ENCODE measurements at places on chromosomes 5 and 9.
A peak's percentile ranks its signal among the peaks of the same experiment; 100 is the strongest.

DNA sequence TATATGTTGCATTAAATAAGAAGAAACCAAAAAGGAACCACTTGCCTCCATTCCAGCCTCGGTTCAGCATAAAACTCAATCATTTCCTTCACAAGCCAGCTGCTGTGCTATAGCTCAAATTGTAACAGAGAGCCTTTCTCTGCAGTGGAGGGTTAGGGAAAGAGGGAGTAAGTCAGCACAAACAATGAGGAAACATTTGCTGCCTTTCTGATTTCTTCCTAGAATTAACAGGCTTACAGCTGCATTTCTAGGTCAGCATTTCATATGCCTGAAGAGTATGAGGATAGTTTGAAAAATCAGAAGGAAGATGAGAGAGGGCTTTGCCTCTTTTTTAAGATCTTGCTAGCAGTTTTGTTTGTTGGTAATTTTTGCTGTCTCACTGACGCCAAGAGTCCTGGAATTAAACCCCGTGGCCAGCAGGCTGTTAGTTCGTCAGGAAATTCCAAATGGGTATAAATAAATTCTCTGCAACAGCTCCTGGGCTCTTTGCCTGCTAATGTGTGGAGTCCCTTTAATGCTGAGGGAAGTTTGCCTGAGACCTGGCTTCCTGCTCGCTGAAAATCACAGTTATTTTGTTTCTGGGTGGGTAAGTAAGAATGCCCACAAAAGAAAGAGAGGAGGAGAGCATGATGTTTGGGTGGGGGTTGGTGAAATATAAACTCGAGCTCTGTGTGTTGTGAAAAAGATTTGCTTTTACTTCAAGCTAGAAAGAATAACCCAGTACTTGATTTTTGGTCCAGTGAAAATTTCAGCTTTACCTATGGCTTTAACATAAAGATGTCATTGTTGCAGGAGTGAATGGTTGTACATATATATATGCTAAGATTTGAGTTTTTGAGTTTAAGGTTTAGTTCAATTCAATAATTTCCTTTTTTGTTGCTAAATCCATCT is 148.1 kb upstream of the DMRT1 start:
- DNase-seq: no peak

DNA sequence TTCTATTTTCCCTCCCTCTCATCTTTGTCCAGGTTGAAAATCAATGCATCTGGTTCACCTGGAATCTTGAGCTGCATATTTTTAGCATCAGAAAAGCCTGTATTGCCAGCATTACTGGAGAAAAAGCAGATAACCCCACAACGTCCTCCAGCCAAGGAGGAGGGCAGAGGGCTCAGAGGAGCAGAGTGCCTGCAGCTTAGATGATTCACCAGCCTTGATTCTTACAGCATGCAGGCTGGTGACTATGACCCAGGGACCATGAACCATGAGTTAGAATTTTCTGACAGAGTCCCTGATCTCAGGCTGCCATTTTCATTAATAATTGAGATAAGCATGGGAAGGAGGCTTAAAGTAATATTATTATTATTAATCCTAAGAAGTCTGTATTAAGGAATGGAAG is 278.2 kb downstream of the BRINP1 start:
- no peak for DNase-seq

- no peak for DNase-seq
Observed at GRCh38 chr5:169595172-169595820, 11.7 kb downstream of the SPDL1 start.

- DNase-seq: no peak
Observed at GRCh38 chr5:173785400-173785799, 102.7 kb upstream of the CPEB4 start.

DNA sequence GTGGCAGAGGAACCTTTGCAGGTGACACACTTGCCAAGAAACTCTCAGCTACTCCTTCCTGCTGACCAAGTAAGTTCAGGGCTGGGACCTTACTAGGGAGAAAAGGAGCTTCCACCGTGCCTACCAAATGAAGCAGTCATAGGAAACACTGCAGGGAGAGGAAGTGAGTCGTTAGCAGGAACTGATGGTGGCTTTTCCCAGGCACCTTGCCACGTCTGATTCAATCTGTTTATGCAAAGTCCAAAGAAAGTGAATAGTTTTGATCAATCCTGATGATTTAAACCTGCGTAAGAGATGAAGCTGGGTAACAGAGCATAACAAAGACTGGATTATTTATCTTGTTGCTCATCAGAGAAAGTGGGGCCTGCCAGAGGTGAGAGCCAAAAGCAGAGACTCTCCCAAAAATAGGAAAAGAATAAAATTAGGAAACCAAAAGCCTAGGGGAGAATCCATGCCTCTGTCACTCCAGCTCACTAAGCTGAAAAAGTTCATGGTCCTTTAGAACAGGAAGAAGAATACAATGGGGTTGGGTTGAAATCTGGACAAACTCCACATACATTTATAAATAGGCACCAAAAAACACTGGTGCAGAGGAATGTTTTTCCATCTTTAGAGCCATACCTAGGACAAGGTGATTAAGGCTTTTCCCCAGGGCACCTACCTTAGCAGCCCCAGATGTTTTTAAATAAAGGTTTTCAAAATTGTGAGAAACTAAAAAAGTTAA is 9.3 kb upstream of the PFDN1 start:
- no peak for DNase-seq

DNA sequence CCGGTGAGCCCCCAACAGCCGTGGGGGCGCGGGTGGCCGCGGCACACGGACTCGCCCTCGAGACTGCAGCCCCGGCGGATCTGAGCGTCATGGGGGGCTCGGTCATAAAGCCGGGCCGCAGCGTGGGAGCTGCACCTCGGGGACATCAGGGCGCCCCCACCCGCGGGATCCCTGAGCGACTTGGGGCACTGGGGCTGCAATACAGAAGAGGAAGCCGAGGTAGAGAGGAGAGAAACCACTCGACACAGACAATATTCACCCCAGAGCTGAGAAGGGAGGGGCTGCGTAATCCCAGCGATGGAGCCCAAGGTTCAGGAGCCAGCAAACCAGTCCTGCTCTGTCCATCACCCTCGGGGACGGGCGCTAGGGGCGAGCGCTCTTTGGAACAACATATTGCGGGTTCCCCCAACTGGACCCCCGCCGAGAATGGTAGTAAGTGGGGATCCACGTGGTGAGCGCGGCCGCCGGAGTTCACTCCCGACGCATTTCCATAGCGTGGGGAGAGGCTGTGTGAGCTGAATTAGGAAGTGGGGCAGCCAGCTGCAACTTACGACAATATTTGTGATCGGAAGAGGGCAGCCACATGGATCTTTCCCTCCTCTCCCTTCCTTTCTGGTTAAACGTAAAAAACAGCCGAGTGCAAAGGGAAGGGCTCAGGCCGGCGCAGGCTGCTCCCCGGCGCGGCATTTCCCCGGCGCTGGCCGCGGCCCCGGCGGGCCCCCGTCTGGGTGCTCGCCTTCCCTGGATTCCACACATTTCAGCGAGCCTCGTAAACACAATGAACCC is 9.9 kb downstream of the PTCH1 start:
- peak; percentile 49 for DNase-seq

DNA sequence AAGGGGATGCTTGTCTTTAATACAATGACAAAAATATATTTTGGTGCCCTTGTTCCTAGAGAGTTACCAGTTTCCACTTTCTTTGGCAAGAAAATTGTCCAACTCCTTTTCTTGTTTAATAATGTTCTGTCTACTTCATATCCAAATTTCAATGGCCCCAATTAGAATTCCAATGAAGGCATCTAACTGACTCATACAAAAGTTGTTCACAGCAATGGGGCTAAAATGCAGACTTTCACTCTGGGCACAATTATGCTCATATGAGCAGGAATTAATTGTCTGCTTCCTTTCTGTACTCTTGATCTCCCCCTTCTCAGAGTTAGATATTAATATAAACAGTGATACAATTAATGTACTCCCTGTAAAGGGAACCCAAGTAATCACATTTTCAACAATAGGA is 42.1 kb upstream of the ZNF622 start:
- no peak for DNase-seq

GRCh38 chr5:146827901-146828300 is 50.7 kb downstream of the PPP2R2B start:
- DNase-seq: no peak

DNA sequence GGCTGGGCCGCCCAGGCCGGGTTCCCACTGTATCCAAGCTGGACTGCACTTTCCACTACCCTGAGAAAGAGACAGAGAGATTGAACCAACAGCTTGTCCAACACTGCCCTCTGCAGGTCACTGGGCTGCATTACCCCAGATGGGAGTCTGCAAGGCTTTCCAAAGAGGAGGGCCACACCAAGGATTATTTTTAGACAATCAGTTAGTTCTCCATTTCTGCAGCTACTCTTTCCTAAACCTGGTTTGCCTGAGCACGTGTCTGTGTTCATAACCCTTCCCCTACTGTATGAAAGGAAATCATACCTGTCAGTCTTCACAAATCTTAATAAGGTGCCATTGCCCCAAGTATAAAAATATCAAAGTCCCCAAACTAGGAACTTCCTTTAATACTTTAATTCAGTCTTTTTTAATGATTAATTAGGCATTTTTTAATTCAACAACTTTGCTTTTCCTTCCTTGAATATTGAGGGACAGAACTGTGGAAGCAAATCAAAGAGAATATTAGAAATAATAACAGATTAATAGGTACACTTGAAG is 13.4 kb upstream of the FGF1 start:
- DNase-seq: peak; percentile 66

DNA sequence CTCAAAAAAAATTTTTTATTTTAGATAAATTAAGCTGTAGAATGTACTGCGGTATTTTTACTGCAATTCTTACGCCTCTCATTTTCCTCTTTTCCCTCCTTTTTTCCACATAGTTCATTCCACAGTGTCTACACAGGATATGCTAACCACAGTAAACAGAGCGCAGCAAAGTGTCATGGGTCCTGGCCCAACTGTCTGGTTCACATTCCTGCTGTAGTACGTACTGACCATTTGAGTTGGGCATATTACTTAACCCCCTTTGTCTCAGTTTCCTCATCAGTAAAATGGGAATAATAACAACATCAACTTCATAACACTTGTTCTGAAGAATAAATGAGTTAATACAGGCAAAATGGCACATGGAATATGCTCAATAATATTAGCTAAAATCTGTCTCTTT is 41.6 kb downstream of the SLC44A1 start:
- no peak for DNase-seq
